Caki2 (cell line): ENCODE measurements at places on chromosomes 5 and 9. TPM values are rescaled to one million over a fixed set of nuclear protein-coding genes. Genes with fewer than 3 reads are reported as not detected.

DNA sequence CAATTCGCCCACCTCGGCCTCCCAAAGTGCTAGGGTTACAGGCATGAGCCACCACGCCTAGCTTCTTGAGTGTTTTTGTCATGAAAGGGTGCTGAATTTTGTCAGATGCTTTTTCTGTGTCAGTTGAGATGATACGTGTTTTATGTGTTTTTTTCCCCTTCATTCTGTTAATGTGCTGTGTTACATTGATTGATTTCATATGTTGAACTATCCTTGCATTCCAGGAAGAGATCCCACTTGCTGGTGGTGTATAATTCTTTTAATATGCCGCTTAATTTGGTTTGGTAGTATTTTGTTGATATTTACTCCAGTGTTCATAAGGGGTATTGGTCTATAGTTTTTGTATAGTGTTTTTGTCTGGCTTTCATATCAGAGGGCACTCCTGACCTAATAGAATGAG, 13.6 kb downstream of the ZBTB43 start:
- DNase-seq, result no peak

DNA sequence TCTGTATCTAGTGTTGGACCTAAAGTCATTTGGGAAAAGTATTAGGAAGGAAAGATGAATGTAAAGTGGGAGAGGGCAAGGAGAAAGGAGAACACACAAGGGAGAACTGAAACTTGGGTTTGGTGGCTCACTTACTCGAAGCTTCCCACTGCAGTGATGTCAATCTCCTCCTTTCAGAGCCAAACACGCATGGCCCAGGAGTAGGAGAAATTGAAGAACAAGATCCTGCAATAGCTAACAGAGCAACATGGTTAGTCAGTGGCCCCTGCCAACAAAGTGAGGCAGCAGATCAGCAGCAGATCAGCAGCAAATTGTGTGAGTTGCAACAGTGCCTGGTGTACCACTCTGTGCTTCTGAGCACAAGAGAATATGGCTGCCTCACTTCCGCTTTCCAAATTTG, 366.4 kb downstream of the PSAT1 start:
- no peak for DNase-seq

DNA sequence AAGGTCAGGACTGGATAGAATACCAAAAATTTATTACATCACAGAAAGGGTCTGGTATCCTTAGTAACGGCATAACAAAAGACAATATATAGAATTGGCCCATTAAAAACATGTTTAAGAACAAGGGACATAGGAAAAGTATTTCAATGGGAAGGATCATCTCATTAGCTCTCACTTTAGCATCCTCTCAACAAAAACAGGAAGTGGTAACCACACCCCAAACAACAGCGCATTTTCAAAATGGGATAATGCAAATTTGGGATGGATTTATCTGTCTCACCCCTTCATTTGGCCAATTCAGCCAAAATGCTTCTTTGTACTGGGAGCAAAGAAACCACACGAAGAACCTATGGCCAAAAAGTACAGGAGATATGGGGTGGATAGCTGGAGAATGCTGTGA, 9.8 kb upstream of the UGT3A1 start:
- no peak for DNase-seq

DNA sequence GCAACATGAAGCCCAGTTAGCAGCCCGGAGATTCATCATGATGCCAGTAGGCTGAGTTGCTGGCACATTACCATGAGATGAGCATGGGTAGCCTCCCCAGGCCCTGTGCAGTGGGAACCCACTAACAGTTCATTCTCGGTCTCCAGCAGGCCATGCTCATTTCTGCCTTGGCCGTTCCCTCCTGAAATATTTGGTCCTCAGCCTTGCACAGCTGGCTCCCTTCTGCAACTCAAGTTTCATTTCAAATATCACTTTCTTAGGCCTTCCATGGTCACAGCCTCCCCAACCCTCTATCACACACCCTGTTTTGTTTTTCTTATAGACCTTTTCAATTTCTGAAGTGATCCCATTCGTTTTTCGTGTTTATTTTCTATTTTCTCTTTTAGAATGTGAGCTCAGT, 125.4 kb upstream of the VLDLR start:
- no peak for DNase-seq

- no peak for DNase-seq
Observed at GRCh38 chr5:175689147-175689991, 31.5 kb downstream of the HRH2 start.

GRCh38 chr9:120421977-120422376, 158.0 kb downstream of the CDK5RAP2 start:
- DNase-seq, result no peak

TMEM252 gene
- not detected in 2 replicates for total RNA-seq

IL9 gene
- not detected in 2 replicates for total RNA-seq
